Frontal cortex (tissue), 4 donors: ENCODE measurements at places on chromosomes 16 and 17. TPM values are rescaled to one million over a fixed set of nuclear protein-coding genes. Genes with fewer than 3 reads are reported as not detected.
A peak's percentile ranks its signal among the peaks of the same experiment; 100 is the strongest.

GRCh38 chr17:44067545-44067940 lies 1.1 kb upstream of the LSM12 start:
- no peak for DNase-seq

DNA sequence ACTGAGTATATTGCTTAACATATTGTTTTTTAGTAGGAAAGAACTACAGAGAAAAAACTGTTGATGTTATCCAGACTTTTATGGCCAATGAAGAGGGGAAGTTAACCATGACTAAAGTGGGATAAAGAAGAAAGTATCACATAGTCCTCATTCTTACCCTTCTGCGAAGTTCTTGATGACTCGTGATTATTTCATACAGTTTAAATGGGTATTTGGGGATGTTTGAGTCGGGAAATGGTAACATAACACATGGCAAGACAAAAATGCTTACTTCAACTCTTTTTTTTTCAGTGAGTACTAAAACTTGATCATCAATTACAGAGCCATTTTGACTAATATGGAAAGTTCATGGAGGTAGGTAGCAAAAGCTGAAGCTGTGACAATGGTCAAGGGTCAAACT lies 4.9 kb downstream of the POLG2 start:
- DNase-seq, result no peak

- no peak for DNase-seq
These were observed 14.0 kb downstream of the AARSD1 start for GRCh38 chr17:42950044-42950783.

GRCh38 chr17:43736389-43736788 lies 22.2 kb downstream of the SOST start:
- DNase-seq, result no peak

GRCh38 chr17:4332296-4332970 lies 34.0 kb downstream of the UBE2G1 start:
- DNase-seq, result no peak

GRCh38 chr16:65671071-65671470 lies 549.2 kb upstream of the CDH11 start:
- DNase-seq, result no peak

DNA sequence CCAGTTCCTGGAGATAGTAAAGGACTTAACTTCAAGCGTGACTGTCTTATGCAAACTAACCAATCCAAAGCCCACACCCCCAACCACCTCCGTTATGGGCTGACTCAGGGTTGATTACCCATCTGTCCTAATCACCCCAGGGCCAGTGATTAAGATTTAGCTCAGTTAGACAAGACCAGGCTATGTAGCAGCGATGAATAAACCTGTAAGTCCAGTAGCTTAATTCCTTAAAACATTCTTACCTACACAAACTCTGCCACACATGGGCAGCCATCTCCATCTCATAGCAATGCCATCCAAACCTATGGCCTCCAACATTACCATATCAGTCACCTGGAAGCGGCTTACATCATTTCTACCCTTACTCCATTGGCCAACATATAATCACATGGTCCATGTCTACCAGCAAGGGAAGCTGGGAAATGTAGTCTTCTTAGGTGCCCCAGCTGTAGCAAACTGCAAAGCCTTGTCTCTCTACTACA lies 266.7 kb downstream of the SHISA9 start:
- DNase-seq, result no peak

DNA sequence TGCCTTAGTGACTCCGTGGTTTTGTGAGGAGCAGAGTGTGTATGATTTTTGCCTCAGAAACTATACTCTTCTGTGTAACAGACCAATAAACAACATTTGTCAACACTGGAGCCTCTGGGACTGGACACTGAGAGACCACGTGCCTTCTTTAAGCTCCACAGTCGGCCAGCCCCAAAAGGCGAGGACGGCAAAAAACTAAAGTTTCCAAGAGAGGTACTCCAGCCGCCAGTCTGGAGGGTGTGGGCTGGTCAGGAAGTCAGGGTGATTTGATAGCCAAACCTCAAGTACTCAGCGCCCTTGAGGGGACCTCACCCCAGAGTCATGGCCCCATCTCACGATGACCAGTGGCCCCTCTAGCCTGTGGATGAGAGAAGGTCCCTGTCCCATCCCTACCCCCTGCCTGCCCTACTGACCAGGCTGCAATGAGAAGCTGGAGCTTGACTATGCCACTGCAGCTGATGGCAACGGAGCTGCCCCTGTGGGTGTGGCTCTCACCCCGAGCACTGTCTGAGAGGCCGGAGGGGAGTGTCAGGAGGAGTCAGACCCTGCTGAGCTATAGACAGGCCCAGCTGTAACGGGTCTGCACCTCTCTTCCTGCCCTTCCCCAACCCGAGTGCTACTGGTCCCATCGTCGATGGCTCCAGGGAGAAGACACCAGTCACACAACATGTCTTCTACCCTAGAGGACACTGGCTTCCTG lies 19.8 kb downstream of the MNT start:
- no peak for DNase-seq

- no peak for DNase-seq
These were observed 102.5 kb downstream of the PARN start for GRCh38 chr16:14527411-14528044.

DNA sequence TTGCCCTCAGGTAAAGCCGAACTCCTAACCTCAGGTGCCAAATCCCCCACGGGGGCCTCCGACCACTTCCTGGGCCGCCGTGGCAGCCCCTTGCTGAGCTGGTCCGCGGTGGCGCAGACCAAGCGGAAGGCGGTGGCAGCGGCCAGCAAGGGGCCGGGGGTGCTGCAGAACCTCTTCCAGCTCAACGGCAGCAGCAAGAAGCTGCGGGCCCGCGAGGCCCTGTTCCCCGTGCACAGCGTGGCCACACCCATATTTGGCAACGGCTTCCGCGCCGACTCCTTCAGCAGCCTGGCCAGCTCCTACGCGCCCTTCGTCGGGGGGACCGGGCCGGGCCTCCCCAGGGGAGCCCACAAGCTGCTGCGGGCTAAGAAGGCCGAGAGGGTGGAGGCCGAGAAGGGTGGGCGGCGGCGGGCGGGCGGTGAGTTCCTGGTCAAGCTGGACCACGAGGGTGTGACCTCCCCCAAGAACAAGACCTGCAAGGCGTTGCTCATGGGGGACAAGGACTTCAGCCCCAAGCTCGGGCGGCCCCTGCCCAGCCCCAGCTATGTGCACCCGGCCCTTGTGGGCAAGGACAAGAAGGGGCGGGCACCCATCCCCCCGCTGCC lies 51.6 kb downstream of the ACTG1 start:
- no peak for DNase-seq

GRCh38 chr17:79707931-79708891 lies 22.5 kb upstream of the ENPP7 start:
- DNase-seq, result peak; percentile 63

DNA sequence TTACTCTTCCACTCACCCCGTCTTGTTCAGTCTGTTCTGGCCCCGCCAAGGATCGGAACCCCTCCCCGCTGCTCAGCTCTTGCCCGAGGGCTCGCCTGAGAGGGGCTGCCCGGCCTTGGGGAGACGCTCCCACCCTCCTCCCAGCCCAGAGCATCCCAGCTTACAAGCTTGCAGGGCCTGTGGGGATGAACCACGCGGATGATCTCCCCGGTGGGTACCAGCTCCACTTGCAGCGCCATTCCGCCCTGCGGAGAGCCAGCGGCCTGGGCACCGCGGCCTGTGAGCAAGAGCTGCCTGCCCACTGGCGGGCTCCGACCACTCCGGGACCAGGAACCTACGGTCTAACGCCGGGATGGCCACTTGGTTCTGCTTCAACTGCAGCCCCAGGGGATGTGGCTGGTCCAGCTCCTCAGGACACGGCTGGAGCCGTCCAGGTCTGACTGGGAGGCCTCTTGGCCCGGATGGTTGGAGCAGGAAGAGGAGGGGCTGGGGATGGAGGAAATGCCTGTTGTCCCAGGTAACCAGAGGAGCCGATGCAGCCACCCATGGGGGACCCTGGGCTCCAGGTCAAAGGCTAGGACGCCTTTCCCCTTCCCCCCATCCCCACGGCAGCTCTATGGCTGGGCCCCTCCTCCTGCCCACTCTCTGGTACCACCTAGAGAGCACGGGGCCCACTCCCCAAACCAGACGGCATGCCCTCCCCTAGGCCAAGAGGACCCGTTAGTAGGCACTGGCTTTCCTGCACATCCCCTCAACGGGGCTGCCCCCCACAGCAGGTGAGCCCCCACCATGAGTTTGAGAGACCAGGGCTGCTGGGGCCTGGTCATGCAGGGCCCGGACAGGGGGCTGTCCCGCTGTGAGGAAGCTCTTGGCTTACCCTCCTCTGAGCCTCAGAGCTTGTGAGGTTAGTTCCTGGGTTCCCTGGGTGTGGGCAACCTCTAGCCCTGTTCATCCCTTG lies at the start of gene MYO1C:
MYO1C (minus strand) TSS at position 438 of the 958 bp plus-strand sequence; CDS start at position 239, 199 bp downstream.
- no peak for DNase-seq

GRCh38 chr17:45841883-45842525 lies 2.7 kb upstream of the SPPL2C start:
- no peak for DNase-seq

DNA sequence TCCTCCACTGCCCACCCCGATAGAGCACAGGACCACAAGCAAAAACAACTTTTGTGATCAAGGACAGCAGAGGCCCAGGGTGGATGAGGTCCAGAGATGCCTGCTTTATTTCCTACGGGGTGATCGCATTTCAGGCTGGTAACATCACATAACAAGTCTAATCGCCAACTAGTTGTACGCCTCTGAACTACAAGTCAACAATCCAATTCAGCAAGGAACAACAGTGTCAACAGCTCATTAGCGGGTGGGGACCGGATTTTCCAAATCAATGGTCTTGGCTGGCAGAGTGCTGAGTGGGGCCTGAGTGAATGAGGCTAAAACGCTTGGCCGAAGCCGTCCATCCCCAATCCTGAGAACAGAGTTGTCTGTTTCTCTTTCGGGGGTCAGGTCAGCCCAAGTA lies 17.1 kb downstream of the MRM3 start:
- DNase-seq, result no peak

GRCh38 chr16:63690961-63691360 lies 1430.9 kb downstream of the CDH11 start:
- DNase-seq, result no peak

GRCh38 chr16:69942099-69942491 lies 9.0 kb upstream of the CLEC18A start:
- no peak for DNase-seq

- no peak for DNase-seq
These were observed 646 bp upstream of the HES7 start for GRCh38 chr17:8124350-8125153.

GRCh38 chr17:78535273-78536197 lies 41.7 kb downstream of the DNAH17 start:
- DNase-seq, result no peak

DNA sequence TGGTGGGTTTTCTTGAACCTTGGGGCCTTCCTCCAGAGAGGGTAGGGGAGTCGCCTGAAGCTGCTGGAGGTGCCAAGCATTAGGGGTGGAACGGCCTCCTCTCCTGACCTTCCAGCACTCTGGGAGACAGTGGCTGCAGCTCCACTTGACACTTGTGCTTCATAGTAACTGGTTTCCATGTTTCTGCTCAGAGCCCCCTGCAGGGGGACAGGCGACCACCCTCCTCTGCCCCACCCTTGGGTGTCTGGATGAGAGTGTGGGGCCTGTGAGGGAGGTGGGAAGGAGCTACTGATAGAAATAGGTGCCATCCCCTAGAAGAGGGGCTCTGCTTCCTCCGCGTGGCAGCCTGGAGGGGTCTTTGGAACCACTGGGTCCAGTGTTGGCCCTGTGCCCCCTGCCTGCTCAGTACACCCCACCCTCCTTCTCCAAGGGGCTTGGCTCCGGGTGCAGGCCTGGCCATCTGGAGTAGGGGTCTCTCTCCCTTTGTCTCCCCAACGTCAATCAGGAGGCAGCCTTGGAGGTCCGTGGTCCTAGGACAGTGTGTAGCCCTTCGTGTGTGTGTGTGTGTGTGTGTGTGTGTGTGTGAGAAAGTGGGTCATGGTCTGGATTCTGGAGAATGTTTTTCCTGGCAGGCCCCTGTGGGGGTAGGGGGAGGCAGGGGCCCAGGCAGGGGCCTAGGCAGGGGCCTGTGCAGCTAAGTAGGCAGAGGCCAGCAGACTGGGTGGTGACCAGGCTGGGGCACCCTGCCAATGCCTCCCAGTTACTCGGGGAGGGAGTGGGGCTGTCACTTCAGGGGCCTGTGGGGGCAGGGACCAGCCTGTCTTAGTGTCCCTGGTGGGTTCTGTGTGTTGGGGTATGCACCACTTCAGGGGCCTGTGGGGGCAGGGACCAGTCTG lies 4.9 kb downstream of the LASP1 start:
- DNase-seq, result no peak

DNA sequence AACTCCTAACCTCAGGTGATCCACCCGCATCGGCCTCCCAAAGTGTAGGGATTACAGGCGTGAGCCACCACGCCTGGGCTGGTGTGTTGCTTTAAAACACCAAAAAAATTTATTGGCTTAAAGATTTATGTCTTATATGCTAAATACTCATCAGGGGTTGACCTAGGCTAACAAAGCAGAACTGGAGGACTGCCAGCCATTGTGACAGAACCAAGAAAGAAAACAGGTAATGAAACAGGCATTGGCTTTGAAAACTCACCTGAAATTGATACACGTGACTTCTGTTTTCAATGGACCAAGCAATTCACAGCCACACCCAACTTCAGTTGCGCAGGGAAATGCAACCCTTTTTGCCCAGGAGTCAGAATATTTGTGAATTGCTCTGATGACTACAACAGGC lies 4.9 kb upstream of the PHAF1 start:
- no peak for DNase-seq

DNA sequence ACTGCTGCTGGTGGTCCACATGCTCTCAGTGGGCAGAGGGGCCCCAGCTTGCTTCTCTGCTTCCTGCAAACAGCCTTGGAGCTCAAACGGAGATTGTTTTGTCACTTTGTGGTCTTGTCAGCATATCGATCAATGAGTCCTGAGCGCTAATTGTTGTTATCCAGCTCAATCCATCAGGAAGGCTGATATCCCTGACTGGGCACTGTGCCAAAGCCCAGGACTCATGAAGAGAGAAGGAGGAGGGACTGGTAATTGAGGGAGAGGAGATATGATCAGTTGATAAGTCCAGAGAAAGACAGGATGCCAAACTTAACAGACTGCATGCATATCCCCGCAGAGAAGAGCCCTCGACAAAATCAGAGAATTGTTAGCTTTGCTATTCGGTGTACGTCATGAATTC lies 58.6 kb upstream of the DNAH9 start:
- no peak for DNase-seq

TPSAB1 gene
- total RNA-seq, result not detected

HASPIN gene
- total RNA-seq, result 0.82 TPM

DYNLL2 gene
- 33.0 TPM for total RNA-seq

GDPD3 gene
- 1.2 TPM for total RNA-seq

GP1BA gene
- not detected for total RNA-seq

PLEKHM1 gene
- total RNA-seq, result 13.9 TPM

OR1F1 gene
- 0.41 TPM for total RNA-seq

RAC3 gene
- 110 TPM for total RNA-seq

EFNB3 gene
- total RNA-seq, result 17.5 TPM
